ENCODE measurements at places on chromosomes 16 and 17.

GRCh38 chr17:5431949-5432556 is 6.9 kb downstream of the C1QBP start:
- DNase-seq: no peak

GRCh38 chr17:5898406-5898805 is 171.8 kb upstream of the WSCD1 start:
- no peak for DNase-seq

DNA sequence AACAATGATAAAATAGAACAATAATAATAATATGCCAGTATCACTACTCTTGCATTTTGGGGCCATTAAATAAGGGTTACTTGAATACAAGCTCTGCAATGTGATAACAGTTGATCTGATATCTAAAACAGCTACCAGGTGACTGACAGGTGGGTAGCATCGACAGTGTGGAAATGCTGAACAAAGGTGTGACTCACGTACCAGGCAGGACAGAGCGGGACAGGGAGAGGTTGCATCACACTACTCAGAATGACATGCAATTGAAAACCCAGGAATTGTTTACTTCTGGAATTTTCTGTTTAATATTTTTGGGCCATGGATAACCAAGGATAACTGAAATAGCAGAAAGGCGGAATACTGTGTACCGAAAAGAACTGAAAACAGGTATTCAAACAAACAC is 15.8 kb upstream of the ZNF19 start:
- DNase-seq: no peak

DNA sequence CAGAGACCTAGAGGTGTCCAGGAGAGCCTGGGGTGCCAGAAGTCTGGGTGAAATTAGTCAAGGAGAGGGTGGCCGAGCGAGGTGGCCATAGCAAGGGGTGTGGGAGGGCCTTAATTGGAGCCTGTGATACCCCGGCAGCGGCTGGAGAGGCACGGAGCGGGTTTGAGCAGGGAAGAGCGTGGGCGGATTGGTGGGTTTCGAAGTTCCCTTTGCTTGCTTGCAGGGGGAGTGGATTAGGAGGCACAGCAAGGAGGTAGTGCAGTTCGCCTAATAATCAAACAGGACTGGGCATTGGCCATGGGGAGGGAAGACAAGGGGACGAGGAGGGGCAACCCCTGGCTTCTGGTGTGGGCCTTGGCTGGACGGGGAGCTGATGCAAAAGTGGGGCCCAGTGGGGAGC is 5.4 kb upstream of the FAM83G start:
- no peak for DNase-seq

DNA sequence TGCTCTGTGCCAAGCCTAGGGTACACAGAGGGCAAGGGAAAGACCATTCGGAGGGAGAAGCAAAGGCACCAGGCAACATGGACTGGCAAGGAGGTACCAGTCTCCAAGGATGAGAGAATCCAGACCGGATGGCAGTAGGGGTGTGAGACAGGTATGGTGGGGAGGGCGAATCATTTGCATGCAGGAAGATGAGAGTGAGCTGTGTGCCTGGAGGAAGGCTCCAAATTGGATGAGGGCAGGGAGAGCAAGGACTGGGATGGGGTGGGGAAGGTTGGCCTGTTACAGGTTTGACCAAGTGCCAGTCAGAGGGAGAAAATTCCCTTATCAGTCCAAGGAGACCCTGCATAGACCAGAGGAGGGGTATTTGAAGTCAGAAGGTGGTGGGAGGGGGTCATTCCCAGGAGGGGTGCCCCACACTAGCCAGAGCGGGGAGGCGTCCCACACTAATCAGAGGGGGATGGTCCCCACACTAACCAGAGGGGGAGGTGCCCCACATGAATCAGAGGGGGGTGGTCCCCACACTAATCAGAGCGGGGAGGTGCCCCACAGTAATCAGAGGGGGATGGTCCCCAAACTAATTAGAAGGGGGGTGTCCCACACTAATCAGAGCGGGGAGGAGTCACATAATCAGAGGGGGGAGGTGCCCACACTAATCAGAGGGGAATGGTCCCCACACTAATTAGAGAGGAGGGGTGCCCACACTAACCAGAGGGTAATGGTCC is 737 bp downstream of the CANT1 start:
- no peak for DNase-seq

DNA sequence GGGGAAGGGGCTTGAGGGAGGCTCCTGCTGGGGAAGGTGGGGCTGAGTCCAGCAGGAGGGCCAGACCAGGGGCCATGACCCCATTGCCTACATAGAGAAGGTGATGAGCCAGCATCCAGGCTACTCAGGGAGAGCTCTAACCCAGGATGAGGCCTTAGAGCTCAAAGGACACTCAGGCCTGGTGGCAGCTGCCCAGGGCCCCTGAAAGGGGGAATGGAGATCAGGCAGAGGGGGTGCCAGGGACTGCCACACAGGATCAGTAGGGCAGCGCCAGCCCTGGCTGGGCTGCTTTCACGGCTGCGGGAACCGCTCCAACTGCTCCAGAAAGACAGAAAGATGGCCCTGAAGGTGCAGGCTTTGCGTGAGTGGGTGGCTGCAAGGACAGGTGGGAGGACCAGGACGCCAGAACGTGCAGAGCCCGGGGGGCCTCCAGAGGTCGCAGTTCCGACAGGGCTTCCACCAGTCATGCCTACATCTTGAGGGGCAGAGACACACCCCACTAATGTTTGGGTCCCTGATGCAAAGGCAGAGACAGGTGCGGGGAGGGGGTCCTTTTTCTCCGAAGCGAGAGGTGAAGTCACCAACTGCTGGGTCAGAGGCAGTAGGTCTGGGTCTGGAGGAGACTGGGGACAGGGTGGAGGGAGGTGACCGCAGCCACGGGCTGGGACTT is 882 bp upstream of the ATP6V0C start:
- DNase-seq: peak; percentile 54

DNA sequence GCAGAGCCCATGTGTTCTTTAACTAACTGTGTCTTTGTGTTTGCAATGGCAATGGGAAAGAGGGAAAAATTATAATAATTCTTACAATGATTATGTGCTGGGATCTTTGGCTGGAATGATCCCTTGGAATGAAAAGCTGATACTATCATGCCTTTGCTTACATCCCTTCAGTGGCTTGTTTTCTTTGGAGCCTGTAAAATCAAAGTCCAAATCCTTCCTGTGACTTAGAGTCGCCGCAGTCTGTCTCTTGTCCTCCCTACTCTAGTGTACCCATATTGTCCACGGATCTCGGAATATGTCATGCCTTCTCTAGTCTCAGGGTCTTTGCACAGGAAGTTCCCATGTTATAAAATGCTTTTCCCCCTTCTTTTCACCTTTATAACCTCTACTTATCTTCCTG is 111.7 kb upstream of the MAF start:
- no peak for DNase-seq

DNA sequence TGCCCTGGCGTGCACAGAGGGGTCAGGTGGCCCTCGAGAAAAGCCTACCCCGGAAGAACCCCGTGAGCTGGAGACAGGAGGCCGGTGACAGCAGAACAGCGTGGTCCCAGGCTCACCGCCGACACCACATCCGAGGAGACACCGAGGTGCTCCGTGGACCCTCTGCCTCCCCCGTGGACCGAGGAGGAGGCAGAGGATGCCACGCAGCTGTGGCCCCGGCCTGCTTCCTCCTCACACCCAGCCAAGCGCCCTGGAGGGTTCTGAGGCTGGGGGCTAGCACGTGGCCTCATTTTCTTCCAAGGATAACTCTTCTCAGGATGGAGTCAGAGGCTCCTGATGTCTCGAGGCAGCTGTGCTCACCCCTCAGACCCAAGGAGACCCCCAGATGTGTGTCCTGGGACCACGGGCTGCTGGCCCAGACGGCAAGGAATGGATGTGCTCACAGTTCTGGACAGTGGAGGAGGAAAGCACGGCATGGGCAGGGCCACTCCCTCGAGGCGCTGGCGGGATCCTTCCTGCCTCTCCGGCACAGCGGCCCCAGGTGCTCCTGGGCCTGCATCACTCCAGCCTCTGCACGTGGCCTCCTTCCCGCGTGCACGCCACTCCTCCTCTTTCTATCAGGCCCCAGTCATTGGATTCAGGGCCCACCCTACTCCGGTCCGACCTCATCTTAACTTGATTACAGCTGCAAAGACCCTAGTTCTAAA is 4.4 kb upstream of the PVALEF start:
- no peak for DNase-seq

GRCh38 chr16:27364493-27365141 is 37.4 kb upstream of the IL21R start:
- no peak for DNase-seq

DNA sequence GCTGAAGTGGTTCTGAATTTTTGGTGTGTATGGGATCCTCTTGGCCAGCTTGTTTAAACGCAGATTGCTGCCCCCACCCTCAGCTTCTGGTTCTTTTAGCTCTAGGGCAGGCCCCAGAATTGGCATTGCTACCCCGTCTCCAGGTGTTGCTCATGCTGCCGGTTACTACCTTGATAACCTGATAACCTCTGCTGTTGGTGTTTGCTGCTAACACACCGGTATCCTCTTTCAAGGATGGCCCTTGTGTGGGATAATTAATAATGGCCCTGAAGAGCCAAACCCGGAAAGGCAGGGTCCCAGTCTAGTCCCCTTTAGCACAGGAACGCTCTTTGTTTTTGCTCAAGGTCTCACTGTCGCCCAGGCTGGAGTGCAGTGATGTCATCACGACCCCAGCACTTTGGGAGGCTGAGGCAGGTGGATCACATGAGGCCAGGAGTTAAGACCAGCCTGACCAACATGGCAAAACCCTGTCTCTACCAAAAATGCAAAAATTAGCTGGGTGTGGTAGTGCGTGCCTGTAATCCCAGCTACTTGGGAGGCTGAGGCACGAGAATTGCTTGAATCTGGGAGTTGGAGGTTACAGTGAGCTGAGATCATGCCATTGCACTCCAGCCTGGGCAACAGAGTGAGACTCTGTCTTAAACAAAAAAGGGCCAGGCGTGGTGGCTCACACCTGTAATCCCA is 1.3 kb upstream of the ST3GAL2 start:
- no peak for DNase-seq

GRCh38 chr17:80468781-80469493 is 7.5 kb downstream of the NPTX1 start:
- no peak for DNase-seq

DNA sequence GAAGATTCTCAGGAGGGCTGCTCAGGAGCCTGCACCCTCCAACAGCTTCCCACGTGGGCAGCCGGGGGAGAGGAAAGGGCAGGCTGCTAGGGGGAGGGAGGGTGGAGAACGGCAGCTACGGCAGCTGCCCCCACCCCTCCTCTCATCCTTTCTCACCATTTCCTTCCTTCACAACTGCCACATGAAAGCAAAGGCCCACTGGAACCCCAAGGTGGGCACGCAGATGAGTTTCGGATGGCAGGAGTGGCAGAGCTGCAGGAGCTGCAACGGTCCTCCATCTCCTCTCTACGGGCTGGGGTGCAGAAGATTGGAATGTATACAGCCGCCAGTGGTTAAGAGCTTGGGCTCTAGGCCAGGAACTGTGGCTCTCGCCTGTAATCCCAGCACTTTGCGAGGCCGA is 77.7 kb downstream of the GAS7 start:
- DNase-seq: peak; percentile 39

DNA sequence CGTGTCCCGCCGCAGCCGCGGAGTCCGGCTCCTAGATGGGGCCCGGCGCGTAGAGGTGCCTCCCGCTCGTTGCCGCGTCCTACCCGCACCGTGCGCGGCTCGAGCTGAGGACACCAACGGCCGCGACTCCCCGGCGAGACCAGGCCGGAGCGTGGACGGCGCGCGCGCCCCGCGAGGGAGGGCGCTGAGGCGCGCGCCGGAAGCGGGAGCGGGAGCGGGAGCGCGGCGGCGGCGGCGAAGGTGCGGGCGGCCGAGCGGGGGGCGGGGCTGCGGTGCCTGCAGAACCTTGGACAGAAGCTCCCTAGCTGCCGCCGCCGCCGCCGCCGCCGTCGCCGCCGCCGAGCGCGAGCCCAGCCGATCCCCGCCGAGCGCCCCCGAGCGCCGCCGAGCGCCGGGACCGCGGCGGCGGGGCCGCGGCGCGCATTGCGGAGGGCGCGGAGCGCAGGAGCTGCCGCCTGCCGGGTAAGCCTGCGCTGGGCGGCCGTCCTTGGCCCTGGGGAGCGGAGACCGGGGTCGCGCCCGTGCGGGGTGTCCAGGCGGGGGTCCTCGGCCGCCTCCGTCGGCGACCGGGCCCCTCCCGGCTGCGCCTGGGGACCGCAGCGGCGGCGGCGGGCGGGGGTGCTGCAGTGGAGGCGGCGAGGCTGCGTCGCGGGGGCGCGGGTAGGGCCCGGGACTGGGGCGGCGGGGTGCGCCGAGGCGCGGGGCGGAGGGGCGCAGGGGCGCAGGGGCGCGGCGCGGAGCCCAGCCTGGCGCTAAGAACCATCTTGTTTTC is at the start of gene CDK5R1:
Gene CDK5R1 (plus strand): TSS at position 293 of the 772 bp plus-strand sequence. CDS start 628 bp downstream, outside the sequence.
- DNase-seq: peak; percentile 87

- DNase-seq: no peak
Observed at GRCh38 chr16:53530046-53530445, 27.0 kb upstream of the AKTIP start.

DNA sequence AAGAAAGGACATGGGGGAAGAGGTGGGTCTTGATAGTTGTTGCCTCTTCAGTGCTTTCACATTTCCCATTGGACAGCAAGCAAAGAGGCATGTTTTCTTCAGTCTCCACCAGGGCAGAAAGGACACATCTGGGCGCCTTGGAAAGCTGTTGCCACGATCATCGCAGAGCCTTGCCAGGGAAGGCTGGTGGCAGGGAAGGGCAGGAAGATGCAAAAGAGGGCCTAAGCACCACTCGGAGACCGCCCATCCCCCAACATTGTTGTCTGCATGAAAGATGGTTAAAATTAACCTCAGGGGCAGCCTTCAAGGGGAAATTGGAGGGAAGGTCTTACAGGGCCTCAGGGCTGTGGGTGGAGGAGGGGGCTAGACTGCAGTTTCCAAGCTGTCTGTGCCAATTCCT is 114.2 kb downstream of the SOX9 start:
- no peak for DNase-seq

- peak; percentile 89 for DNase-seq
Observed at GRCh38 chr17:29124135-29124924, 55.9 kb downstream of the MYO18A start.

- DNase-seq: no peak
Observed at GRCh38 chr16:63938661-63939060, 1183.2 kb downstream of the CDH11 start.

- no peak for DNase-seq
Observed at GRCh38 chr17:33054412-33054811, 62.8 kb downstream of the SPACA3 start.

DNA sequence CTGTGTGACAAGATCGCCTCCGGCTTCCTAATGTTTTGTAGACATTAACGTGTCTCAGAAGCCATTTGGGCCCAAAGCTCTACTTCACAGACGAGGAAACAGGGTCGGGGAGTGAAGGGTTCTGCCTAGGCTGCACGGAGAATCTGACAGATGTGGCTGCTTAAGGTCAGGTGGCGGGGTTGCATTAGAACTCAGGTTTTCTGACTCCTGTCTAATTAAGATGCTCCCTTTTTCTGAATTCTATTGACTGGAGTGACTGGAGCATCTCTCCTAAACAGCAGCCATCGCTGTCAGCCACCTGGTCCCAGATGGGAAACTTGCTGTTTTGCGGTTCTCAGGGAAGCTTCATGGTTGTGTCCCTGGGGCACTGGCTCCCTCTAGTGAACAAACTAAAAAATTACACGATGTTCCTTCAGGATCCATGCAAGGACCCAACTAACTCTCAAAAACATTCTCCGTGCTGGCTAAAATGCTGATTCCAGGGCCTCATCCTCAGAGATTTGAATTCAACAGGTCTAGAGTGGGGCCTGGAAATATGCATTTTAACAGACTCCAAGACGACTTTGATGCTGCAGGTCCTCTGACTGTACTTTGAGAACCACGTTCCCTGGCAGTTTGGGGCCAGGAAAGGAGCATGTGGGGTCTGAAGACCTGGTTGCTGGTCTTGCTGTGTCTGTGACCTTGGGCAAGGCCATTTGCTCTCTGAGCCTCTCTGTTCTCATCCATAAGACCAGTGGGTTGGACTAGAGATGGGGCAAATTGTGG is 117.4 kb downstream of the IRF8 start:
- peak; percentile 69 for DNase-seq

GRCh38 chr16:2826591-2827373 is 3.3 kb upstream of the ZG16B start:
- DNase-seq: no peak

Data from hematopoietic multipotent progenitor cell treated with erythropoietin and hydrocortisone succinate and interleukin-3 and kit ligand, for 4 days (in vitro differentiated cells).